ENCODE measurements at places on chromosomes 16 and 17.

- DNase-seq: peak; percentile 68
These were observed 15.6 kb downstream of the MRPS23 start for GRCh38 chr17:57834146-57834741.

- DNase-seq: no peak
These were observed 58.9 kb downstream of the TK2 start for GRCh38 chr16:66490774-66491715.

GRCh38 chr17:40159456-40159855, 17.8 kb upstream of the RAPGEFL1 start:
- DNase-seq: no peak

GRCh38 chr16:87245511-87245910, 71.7 kb downstream of the C16orf95 start:
- DNase-seq: no peak

- no peak for DNase-seq
These were observed 1.6 kb upstream of the CDH16 start for GRCh38 chr16:66920299-66920590.

- DNase-seq: peak; percentile 36
These were observed 192.9 kb upstream of the DYNLRB2 start for GRCh38 chr16:80347900-80348299.

DNA sequence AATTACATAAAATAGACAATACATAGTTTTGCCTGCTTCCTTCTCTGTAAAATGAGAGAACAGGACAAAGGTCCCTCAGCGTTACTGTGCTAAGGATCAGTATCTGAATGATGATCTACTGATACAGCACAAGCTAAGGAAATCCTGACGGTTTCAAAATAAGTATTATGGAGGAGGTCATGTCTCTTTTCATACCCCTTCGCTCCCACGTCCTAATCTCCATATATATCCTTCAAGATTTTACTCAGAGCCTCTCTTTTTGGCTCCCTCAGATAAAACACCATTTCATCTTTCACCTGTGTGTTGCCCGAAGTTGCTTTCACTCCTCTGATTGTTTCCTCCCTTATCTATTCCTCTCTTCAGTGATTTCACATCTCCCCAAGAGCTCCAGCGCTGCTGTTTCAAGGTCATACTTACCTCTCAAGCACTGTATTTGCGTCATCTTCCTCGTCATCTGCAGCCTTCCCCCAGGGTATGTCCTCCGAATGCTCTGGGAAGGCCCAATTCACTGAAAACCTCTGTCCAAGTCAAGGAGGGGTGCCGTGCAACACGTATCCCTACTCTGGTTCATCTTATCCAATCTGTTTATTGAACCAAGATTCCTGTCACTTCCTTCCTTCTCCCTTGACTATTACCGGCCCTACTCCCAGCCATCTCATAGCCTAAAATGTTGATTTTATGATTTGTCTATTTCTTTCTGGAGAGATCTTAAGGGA, 1.2 kb upstream of the BLTP2 start:
- DNase-seq: no peak

DNA sequence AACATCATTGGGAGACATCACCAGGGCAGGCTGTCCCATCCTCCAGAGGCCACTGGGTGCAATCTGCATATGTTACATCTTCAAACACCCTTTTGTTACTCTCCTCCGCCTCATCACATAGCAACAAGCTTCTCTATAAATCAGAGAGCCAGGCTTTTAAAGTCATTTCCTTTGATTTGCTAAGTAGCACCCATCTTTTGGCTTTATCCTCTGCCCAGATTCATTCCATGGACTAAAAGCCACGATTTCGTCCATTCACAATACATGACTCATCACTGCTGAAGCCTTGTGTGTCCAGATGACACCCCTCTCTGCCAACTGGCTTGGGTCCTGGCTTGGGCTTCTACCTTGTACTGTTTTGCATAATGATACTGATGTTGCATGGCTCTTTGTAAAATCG, 2.0 kb upstream of the KRT38 start:
- DNase-seq: peak; percentile 77

- DNase-seq: no peak
These were observed 93.9 kb upstream of the FA2H start for GRCh38 chr16:74868501-74868900.

DNA sequence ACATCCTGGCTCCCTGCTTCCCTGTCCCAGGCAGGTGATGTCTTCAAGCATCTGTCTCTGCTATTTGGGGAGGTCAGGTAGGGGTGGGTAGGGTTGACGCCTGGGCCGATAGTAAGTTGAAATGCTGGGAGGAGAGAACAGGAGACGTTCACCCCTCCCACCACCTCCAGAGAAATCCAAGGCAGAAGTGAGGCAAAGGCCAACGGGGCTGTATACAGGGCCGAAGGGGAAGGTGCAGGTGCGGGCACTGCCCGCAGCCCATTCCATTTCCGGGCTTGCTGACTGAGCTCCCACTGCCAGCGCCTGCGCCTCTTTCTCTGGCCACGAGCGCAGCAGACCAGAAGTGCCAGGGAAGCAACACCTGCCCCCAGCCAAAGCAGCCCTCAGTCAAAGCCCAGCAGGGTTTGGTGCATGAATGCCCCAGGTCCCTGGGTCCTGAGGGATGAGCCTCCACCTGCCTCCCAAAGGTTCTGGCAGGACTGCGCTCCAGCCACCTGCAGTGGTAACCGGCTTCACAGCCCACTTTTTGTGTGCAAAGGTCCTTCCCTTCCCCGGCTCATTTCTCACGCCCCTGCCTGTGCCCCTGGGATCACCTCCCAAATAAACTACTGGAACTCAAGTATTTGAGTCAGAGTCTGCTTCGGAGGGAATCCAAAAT, 127.6 kb upstream of the TNRC6C start:
- no peak for DNase-seq

- DNase-seq: no peak
These were observed 25.1 kb downstream of the ASIC2 start for GRCh38 chr17:33267851-33268548.

GRCh38 chr16:88455610-88456355, 2.7 kb downstream of the ZFPM1 start:
- DNase-seq: peak; percentile 46

- no peak for DNase-seq
These were observed 18.3 kb downstream of the UBFD1 start for GRCh38 chr16:23575834-23576233.

- DNase-seq: no peak
These were observed 241.9 kb downstream of the CDH11 start for GRCh38 chr16:64880006-64880405.

DNA sequence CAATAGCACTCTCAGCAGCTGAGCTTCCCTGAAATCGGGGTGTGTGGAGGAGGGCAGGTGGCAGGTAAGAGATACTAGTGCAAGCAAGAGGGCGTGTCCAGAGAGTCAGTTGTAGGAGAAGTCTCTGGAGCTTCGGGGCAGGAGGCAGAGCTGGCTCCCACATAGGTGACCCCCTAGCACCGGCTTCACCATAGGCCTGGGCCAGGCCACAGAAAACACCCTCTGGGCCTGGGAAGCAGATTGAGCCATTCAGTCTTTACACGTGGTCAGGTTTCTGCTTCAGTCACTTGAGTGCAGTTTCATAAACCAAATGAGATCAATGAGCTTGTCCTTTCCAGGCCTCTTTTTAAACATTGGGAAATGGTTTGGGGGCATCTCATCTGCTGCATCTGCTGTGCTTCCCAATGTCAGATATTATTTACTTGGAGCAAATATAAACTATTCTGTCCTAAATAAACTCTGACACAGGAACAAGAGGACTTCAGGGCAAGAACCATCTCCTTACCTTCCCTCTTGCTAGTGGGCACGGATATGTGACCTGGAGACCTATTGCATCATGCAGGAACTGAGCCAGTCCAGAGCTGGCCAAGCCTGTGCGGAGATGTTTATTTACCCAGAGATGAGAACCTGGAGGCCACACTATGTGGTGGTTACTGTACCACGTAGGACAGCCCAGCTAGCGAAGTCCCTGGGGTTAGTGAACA, 16.1 kb downstream of the CCR7 start:
- DNase-seq: peak; percentile 74

- DNase-seq: peak; percentile 63
These were observed 985 bp upstream of the FZD2 start for GRCh38 chr17:44556166-44556831.

- DNase-seq: peak; percentile 34
These were observed 10.2 kb downstream of the EEF2K start for GRCh38 chr16:22216191-22216831.

- DNase-seq: no peak
These were observed 1.6 kb downstream of the GFAP start for GRCh38 chr17:44913676-44914075.

GRCh38 chr17:48724251-48725003, 1.4 kb downstream of the PRAC2 start:
- DNase-seq: peak; percentile 69

- DNase-seq: peak; percentile 86
These were observed 1.2 kb downstream of the DUSP14 start for GRCh38 chr17:37490638-37491614.

DNA sequence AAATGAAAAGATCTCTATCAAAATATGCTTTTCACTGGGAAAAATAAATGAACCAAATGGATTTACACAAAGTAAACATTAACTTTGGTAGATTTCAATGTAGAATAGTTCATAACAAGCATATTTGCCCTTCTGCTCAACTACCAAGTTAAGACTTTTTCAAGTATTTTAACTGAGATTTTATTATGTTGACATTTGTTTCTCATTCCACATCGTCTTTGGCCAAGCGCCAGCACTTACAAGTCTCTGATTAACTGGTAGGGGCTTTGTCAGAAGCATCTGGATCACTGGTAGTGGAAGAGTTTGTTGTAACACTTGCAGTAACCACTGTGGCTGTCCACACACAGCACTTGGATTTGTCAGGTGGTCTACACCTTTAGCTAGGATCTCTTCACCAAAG, 22.9 kb downstream of the SLFN12L start:
- DNase-seq: no peak

DNA sequence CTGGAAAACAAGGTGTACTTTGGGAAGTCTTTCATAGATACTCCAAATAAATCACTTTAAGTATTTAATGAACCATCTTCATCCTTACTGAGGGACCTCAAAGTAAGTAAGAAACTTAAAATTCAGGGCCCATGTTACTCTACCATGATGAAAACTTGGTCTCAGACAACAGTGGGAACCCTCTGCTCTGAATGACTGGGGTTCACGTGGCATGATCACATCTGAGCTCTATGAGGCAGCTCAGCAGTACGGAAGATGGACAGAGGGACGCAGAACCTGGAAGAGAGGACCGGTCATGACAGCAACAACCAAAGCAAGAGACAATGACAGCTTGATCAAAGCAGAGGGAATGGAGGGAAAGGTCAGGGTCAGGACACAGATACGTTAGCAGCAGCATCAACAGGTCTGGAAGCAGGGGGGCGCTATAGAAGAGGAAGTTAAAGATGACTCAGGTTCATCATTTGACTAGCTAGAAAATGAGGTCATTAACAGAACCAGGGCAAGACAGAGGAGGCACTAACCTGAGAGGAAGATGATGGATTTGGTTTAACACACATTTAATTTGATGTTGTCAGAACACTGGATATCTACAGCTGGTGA, 9.5 kb downstream of the XPO6 start:
- DNase-seq: no peak

DNA sequence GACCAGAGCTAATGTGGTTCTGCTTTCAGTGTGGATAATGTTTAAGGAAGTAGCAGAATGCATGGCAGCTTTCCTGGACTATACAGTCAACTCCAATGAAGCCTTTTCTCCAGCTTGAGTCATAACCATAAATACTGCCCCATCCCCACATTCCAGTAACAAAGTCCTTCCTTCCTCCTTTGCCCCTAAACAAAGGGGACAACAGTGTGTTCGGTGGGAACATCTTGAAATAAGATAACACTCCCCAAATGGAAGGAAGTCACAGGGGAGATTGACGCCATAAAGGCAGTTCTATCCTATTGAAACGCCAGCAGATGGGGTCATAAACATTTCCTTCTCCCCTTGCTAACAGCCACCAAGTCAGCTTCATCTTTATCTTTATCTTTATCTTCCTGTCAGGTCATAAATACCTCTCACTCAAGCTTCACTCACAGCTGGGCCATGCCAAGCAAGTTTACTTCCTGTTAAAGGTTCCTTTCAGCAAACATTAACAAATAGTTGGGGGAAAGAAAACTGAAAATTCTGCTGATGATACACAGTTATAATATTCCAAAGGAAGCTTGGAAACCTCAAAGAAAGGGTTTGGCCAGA, 136.7 kb downstream of the SNX11 start:
- peak; percentile 61 for DNase-seq

DNA sequence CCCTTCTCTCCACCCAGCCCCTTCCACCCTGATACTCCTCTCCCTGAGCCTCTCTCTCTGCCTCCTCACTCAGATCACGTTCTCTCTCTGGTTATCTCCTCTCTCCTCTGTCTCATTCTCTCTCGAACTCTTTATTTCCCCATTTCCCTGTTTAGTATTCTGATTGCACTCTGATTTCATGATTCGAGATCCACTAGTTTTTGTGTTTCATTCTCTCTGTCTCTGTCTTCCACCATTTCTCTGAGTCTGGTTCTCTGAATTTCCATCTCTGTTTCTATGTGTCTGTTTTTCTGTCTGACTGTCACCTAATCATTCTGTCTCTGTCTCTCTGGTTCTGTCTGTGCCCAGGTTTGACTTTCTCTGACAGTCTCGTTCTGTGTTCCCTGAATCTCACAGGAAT, 2.0 kb downstream of the SEZ6L2 start:
- DNase-seq: no peak

- DNase-seq: no peak
These were observed 9.1 kb upstream of the MSL1 start for GRCh38 chr17:40112718-40113109.

DNA sequence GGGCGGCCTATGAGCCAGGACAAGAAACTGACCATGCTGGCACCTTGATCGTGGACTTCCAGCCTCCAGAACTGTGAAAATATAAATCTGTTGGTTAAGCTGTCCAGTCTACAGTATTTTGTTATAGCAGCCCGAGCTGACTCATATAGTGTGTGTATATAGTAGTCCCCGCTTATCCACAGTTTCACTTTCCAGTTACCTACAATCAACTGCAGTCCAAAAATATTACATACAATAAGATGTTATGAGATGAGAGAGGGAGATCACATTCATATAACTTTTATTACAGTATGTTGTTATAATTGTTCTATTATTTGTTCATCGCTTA, 4.9 kb downstream of the MT3 start:
- DNase-seq: no peak

GRCh38 chr17:20086416-20087076, 77.4 kb downstream of the SPECC1 start:
- DNase-seq: no peak

- DNase-seq: no peak
These were observed 5.7 kb upstream of the KCNJ12 start for GRCh38 chr17:21370430-21370829.

- peak; percentile 37 for DNase-seq
These were observed 19.8 kb upstream of the MARCHF10 start for GRCh38 chr17:62827746-62828485.

DNA sequence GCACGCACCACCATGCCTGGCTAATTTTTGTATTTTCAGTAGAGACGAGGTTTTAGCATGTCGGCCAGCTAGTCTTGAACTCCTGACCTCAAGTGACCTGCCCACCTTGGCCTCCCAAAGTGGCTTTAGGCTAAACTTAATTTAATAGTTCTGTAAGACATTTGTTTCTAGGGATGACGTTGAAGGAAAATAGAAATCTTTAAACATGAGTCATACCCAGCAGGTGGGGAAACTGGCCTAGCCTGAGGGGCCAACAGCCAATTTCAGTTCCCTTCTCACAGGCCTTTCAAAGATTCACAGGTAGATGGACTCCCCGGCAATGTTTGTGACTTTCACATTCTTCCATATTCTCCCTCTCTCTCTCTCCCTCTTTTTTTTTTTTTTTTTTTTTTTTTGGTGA, 18.1 kb upstream of the ITPRIPL2 start:
- peak; percentile 64 for DNase-seq

All from RPMI7951 (cell line).